ENCODE measurements at places on chromosomes 11 and 22.

DNA sequence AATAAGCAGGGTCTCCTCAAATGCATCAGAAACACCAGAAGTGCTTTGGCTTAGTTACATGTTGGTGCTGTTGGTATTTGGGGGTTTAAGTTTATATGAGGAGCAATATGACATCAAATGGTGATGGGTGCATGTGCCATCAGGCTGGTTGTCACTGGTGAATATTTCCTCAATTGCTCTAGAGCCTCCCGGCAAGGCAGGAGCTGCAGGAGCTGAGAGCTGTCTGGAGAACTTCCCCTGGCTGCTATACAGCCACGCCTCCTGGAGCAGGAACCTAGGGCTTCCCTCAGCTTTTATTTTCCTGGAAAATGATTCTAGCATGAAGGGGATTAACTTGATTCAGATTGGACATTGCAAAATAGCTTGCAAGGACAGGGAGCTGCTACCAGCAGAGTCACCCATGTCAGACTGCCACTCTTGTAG, 15.8 kb downstream of the IGLL5 start:
- DNase-seq, result no peak

DNA sequence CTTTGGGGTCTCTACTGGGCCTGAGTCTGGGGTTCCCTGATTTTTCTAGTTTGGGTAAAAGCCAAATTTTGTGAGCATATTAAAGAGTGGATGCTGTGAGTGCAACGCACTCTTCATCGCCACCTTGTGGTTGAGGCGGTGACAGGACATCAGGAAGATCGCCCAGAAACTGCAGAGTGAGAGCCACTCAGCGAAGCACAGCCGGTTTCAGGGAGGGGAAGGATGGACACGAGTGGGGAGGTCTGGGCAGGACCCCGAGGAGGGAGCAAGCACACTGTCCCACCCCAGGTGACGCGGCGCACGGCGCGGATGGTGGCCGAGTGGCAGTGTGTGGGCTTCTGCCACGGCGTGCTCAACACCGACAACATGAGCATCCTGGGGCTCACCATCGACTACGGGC, 9.1 kb downstream of the SELENOO start:
- peak; percentile 65 for DNase-seq

GRCh38 chr22:44815099-44816070, 63.0 kb downstream of the ARHGAP8 start:
- DNase-seq, result no peak

DNA sequence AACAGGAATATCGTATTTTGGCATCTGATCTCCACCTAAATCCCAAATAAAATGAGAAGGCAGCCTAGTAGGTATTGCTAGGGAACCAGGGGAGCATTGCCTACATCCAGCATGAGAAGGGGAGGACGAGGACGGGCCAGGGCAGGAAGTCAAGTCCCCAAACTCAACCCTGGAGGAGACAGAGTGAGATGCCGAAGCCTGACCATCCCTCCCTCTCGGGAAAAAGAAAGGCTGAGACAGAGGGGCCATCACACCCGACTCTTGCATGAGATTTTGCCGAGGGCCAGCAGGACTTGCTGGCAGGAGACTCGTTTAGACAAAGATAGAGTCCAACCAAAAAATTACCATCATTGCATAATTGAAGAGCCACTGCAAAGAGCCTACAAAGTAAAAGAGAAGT, 50.2 kb upstream of the SPATA19 start:
- DNase-seq, result no peak

- DNase-seq, result no peak
Observed at GRCh38 chr22:20840646-20841371, 17.8 kb downstream of the PI4KA start.

GRCh38 chr11:66465373-66466224, 1.1 kb upstream of the PELI3 start:
- no peak for DNase-seq
